Large intestine (tissue), 12 donors: ENCODE measurements at places on chromosomes 4 and X. TPM values are rescaled to one million over a fixed set of nuclear protein-coding genes. Genes with fewer than 3 reads are reported as not detected.

Gene PARM1
- 38.2 TPM for polyA plus RNA-seq

Gene SLC10A4
- 2.0 TPM for polyA plus RNA-seq

Gene MAGEB4
- polyA plus RNA-seq, result not detected

- H3K27me3 ChIP-seq, result no peaks in the 10 kb centered on the region
- peak overlapping the region; percentile 54 for H3K27ac ChIP-seq
- H3K36me3 ChIP-seq, result no peaks in the 10 kb centered on the region
Observed at GRCh38 chr4:174669270-174669669, 147.0 kb upstream of the HPGD start.

- H3K36me3 ChIP-seq, result no peaks in the 10 kb centered on the region
- no peaks in the 10 kb centered on the region for H3K4me1 ChIP-seq
Observed at GRCh38 chr4:67327245-67328017, 217.9 kb downstream of the CENPC start.

- H3K4me3 ChIP-seq, result no peak overlapping the region
- no peaks in the 10 kb centered on the region for H3K4me1 ChIP-seq
Observed at GRCh38 chrX:48983081-48983480, 11.4 kb upstream of the KCND1 start.
